ENCODE measurements at places on chromosomes 2 and 18.

- no peak for DNase-seq
These were observed 23.6 kb downstream of the DTNB start for GRCh38 chr2:25649786-25650185.

DNA sequence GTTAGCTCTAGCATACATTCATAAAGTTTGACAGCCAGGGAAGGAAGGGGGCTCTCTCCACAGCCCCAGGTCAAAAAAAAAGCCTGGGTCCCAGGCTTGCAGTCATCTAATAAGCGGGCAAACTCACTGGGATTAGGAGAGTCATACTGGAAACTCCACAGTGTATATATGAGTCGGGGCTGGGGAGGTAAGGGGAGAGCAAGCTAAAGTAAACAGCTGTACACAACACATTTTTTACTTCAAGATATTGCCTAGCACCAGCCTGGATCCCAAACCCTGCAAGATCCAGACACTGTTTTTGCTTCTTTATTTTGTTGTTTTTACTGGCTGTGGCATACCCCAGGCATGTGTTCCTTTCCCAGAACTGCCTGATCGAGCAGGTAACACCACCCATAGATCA lies 291.3 kb upstream of the TANK start:
- no peak for DNase-seq

- no peak for DNase-seq
These were observed 23.1 kb downstream of the ST3GAL5 start for GRCh38 chr2:85865539-85866164.

DNA sequence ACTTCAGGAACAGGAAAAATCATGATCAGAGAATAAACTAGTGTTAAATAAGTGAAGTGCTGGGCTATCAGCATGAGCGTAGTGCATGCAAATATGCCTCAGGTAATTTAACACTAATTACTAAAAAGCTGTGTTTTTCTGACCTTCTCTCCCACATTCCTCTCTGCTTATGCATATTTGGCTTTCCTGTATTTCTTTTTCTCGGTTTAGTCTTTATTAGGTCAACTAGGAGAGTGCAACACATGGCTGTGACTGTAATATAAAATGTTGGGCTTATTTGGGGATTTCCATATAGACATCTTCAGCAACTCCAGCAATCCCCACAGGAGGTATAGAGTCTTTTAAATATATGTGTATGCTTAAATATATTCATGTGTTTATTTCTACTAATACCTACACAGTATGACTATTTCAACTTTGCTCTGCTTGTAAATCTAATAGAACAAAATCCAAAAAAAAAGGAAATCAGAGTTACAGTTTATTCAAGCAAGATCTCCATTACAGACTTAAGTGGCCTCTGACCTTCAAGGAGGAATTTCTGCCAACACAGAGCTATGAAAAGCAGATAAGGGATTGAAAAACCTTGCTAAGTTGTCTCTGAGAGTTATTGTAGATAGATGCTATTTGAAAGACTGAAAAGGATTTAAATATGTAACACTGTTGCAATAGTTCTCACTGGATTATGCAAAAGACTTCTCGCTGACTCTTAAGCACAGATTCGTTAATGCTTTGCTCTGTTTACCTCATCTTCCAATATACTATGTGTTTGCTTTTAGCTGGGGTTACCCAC lies 359.5 kb upstream of the RGPD4 start:
- no peak for DNase-seq

GRCh38 chr2:98775146-98775986 lies 44.4 kb upstream of the MGAT4A start:
- no peak for DNase-seq

DNA sequence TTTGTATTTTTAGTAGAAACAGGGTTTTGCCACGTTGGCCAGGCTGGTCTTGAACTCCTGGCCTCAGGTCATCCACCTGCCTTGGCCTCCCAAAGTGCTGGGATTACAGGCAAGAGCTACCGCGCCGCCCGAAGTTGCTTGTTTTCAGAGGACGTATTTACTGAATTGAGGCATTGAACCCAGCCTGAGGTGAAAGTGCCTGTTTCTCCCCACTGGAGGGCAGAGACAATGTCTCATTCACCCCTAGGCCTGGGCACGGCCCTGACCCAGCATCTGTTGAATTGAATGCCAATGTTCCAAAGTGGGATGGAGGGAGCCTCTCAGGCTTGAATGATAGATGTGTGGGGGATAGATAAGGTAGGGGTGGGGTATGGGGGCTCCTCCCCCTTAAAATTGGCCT lies 4.5 kb upstream of the TMBIM1 start:
- DNase-seq: no peak

GRCh38 chr2:169035887-169036286 lies 4.8 kb upstream of the ABCB11 start:
- DNase-seq: no peak

- peak; percentile 57 for DNase-seq
These were observed 1.1 kb downstream of the MREG start for GRCh38 chr2:216012133-216012829.

DNA sequence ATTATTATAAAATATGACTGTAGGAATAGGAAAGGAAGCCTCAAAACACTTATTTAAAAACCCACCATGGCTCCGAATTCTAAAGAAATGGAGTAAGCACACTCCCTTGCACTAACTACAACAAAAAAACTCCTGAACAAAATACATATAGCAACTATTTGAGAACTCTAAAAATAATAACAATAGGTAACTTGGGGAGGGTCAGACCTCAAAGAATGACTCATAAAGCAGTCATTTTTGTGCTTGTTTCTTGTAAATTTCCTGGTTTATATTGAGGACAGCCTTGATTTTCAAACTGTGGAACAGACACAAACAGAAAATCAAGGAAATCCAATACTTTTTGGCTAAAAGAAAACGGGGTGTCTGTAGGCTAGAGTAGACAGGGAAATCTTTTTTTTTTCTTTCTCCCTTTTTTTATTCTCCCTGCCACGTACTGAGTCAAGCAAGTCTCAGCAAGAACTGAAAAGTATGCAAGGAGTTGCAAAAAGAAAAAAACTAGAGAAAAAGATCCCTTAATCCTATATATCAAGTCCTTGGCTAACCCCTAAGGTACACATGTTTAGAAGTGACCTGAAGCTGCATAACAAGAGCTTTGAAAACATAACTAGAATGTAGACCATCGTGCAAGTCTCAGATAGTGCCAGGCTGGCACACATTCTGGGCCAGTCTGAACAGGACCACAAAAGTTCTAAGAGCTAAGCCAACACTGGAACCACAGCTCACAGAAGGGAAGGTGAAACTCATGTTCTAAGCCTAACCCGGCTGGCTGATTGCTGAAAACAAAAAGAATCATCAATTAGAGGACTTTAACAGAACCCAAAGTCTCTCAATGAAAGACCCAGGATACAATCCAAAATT lies 403.1 kb upstream of the LYPD1 start:
- no peak for DNase-seq

DNA sequence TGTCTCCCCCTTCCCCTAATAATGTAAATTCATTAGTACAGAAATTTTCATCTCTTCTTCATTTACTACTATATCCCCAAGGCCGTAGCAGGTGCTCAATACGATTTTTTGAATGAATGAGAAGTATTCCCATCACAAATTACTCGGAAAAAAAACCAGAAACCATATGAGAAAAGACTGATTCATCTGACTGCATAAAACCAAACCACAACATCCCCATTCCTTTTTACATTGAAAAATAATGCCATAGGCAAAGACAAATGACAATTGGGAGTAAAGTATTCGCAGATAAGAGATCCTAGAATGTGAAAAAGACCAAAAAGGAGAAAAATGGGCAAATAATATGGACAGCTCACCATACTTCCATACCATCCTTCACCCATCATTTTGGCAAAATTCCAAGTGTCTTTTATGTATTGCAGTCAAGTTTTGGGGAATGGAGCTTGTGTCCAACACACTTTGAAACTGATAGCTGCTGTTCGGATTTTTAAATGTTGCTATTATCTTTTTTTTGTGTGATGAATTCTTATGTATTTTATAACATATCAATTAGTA lies 1.5 kb downstream of the ZC3H8 start:
- no peak for DNase-seq

DNA sequence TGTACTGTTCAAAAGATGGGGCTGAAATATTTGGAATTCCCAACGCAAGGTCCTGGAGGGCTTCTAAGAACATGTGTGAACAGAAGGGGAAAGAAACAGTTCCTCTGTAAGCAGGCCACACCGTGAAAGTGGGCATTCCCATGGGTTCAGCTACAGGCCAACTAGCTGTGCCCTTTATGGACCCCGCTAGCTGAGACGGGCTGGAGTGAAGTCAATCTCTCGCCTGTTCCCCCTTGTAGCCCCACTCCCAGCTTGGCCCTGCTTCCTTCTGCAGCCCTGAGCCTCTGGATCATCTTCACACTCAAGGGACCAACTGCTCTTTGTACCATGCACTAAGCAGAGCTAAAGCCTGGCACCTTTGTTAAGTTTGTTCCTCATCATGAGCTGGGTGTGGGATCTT lies 55.4 kb downstream of the POLR1A start:
- no peak for DNase-seq

GRCh38 chr2:63842149-63843061 lies 709 bp downstream of the UGP2 start:
- DNase-seq: peak; percentile 65

DNA sequence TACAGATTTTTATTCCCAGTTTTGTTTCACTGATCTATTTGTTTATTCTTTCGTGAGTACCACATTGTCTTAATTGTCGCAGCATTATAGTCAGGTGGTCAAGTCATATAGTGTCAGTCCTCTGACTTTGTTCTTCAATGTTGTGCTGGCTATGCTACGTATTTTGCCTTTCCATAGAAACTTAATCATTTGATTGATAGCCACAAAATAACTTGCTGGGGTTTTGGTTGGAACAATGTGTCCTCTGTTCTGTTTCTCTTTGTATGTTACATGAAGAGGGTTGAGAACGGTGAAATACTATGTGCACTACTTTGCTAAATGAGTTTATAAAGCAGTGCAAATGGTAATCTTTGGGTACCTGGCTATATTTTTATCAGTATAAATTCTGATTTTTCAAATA lies 64.9 kb upstream of the TTC27 start:
- no peak for DNase-seq
